ENCODE measurements at places on chromosomes 13 and 19.

- DNase-seq, result no peak
- peaks cover 13% of the 10 kb centered on the region for H3K36me3 ChIP-seq
- H3K4me1 ChIP-seq, result peaks cover 30% of the 10 kb centered on the region
- no peak overlapping the region for H3K4me3 ChIP-seq
- no peaks in the 10 kb centered on the region for H3K27me3 ChIP-seq
- no peak overlapping the region for H3K27ac ChIP-seq
Measured at GRCh38 chr19:51576850-51577249, 5.8 kb downstream of the ZNF175 start.

DNA sequence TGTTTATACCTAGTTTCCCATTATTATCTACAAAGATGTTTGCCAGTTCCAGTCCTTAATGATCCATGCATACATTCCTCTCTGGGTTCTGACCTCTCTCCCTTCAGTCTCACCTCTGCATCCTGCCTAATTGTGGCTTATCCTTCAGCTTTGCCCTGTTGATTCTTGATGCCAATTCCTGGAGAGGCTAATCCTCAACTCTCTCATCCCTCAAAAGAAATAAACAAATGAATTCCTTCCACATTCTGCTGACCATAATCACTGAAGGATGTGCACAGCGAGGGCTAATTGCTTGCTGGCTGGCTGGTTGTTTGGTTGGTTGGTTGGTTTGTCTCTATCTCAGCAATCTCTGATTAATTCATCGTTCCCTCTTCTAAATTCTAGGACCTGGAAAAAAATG is 113.8 kb downstream of the IRS2 start:
- no peaks in the 10 kb centered on the region for H3K36me3 ChIP-seq
- DNase-seq, result no peak
- H3K4me3 ChIP-seq, result no peak overlapping the region
- H3K27me3 ChIP-seq, result peaks cover 6% of the 10 kb centered on the region
- no peaks in the 10 kb centered on the region for H3K4me1 ChIP-seq

GRCh38 chr19:5542665-5543064 is 25.1 kb downstream of the TINCR start:
- no peaks in the 10 kb centered on the region for H3K4me1 ChIP-seq
- no peak overlapping the region for H3K4me3 ChIP-seq
- no peaks in the 10 kb centered on the region for H3K36me3 ChIP-seq
- H3K27me3 ChIP-seq, result no peaks in the 10 kb centered on the region

- no peak for DNase-seq
- H3K4me1 ChIP-seq, result no peaks in the 10 kb centered on the region
Measured at GRCh38 chr19:37389234-37389633, 18.3 kb downstream of the ZNF527 start.

- no peak for DNase-seq
- H3K27ac ChIP-seq, result no peak overlapping the region
- H3K4me3 ChIP-seq, result no peak overlapping the region
- no peaks in the 10 kb centered on the region for H3K36me3 ChIP-seq
- H3K27me3 ChIP-seq, result no peaks in the 10 kb centered on the region
Measured at GRCh38 chr19:12098040-12098439, 33.5 kb downstream of the ZNF844 start.

All from endothelial cell of umbilical vein (primary cell).